Stimulated activated CD8-positive, alpha-beta memory T cell treated with anti-CD3 and anti-CD28 coated beads, Interleukin-7, amount 100 ng/mL, for 1 hour (primary cell): ENCODE measurements at places on chromosomes 6 and 20.

DNA sequence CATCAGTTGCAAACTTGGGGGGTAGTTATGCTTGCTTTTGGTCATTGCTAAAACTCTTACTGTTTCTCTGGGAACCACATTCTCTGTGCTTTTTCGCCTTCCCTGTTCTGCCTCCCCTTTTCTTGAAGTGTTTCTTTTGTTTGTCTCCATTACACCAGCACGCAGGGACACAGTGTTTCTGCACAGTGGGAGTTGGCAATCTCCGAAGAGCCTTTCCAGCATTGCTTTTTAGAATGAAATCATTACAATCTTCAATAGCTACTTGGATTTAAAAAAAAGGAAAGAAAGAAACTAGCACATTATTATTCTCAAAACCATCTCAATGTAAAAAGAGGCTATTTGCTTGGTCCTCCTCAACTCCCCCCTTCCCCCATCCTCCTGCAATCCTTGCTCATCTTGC is 536.7 kb upstream of the MMS22L start:
- DNase-seq, result no peak

DNA sequence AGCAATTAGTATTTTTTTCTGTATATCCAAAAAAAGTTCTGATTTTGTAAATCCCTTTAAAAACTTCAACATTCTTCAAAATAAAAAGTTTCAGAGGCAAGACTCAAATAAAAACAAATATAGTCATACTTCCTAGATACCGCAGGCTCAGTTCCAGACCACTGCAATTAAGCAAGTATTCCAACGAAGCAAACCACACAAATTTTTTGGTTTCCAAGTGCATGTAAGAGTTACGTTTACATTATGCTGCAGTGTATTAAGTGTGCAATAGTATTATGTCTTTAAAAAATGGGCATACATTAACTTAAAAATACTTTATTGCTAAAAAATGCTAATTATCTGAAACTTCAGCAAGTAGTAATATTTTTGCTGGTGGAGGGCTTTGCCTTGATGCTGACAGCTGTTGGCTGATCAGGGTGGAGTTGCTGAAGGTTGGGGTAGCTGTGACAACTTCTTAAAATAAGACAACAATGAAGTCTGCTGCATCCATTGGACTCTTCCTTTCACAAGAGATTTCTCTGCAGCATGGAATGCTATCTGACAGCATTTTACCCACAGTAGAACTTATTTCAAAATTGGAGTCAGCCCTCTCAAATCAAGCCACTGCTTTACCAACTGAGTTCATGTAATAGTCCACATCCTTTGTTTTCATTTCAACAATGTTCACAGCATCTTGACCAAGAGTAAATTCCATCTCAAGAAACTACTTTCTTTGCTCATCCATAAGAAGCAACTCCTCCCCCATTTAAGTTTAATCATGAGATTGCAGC is 46.0 kb downstream of the PHIP start:
- DNase-seq, result no peak

GRCh38 chr6:90263633-90264032 is 33.0 kb downstream of the BACH2 start:
- DNase-seq, result no peak

- DNase-seq, result no peak
Measured at GRCh38 chr20:14523090-14523489, 185.7 kb upstream of the FLRT3 start.

DNA sequence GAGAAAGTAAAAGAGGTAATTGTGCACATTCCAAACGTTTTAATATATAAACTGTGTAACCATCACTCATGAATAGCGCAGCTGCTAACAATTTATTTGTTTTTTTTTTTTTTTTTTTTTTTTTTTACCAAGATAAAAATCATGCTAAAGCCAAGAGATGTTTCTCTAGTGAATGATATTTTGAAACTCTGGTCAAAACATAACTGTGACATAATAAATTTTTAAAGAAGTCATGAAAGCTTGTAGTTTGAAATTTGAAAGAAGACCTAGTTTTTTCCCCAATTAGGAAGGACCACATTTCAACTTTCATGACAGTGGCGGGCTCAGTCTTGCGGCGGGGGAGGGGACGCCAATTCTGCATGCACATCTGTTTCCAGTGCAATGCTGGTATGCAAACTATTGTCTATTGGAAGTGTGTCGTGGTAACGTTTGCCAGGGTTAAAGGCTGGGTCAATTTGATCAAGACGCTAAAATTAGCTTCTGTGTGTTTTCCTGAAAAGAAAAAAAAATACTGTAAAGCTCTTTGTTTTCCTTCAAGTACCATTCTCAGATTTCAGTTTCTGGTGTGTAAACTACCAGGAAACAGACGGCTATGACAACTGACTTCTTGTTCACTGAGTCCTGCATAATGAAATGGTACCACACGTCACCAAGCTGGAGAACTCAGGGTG is 211.9 kb downstream of the FOXC1 start:
- DNase-seq, result no peak

DNA sequence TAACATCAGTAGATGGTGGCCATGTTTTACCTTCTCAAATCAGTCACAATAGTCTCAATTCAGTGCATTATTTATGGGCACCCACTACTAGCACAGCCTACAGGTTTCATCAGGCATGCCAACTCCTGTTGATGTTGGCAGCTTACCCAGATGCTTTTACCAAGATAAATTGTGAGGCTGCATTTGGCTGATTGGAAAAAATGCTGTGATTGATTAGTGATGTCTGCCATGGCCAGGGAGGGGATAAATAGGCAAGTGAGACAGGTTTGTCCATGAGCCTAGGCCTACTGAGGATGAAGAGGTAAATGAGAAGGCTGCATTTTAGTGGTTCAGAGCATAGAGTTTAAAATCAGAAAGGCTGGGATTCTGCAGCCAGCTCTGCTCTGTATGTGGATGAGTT is 227.1 kb downstream of the NFATC2 start:
- no peak for DNase-seq
